Activated CD8-positive, alpha-beta memory T cell treated with anti-CD3 and anti-CD28 coated beads for 1 hour (primary cell): ENCODE measurements at places on chromosomes 5 and 9.

GRCh38 chr5:3033033-3033755, 281.7 kb upstream of the IRX2 start:
- no peak for DNase-seq

DNA sequence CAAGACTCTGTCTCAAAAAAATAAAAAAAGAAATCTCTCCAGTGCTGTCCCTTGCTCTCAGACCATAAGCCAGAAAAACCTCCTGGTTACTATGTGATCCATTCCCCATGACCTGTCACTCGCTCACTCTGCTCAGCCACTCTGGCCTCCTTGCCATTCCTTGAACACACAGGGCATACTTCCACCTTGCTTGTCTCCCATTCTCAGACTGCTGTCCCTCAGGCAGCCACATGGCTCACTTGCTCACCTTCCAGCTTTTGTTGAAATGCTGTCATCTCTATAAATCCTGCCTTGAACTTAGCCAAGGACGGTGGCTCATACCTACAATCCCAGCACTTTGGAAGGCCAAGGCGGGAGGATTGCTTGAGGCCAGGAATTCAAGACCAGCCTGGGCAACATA, 82.9 kb downstream of the UGCG start:
- no peak for DNase-seq

DNA sequence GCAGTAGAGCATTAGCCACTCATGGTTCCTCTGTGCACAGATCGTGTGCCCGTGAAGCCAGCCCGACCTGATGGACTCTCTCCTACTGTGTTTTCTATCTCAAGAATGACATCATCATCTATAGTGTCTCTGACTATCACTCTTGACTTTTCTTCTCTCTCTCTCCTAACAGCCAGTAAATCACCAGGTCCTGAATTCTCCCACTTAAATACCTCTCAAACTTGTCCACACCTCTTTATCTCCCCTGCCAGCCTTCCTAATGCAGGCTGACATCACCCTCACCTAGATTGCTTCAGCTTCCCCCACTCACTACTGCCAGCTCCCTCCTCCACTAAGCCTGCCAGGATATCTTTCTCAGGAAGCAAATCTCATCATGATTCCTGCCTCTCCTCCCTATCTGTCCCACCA, 90.6 kb upstream of the MIER3 start:
- no peak for DNase-seq

- no peak for DNase-seq
Measured at GRCh38 chr9:137524981-137525317, 25.3 kb downstream of the PNPLA7 start.

DNA sequence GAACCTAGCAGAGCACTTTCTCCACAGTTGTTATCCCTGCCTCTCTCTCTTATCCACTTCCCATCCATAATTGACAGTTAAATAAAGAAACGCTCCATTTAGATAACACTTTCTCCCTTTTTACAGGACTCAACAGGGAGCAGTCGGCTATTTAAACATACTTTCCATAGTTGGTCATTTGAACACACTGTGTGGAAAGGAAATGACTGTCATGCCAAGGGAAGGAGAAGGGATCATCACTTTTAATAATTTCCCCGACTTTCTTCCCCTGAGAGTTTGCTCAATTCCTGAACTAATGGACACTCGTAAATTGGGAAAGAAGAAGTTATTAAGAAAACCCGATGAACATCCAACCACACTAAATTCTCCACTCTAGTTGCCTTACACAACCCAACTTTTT, 400.8 kb upstream of the PTGER4 start:
- DNase-seq, result no peak

GRCh38 chr5:10486511-10487344, 45.0 kb downstream of the ROPN1L start:
- no peak for DNase-seq

DNA sequence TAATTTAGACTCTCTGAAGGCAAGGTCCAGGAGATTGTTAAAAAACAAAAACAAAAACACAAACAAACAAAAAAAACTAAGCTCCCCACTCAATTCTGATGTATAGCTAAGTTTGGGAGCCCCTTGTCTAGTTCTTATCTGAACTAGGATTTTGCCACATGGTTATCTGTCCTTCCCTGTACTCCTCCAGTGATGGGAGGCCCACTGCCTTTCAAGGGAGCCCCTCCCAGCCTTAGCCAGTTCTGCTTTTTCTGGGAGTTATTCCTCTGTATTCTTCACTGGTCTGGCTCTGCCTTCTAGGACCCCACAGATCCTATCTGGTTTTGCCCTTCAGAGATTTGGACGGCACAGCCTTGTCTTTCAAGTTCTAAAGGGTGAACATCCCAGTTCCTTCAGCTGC, 2.1 kb upstream of the ALDH1B1 start:
- no peak for DNase-seq

DNA sequence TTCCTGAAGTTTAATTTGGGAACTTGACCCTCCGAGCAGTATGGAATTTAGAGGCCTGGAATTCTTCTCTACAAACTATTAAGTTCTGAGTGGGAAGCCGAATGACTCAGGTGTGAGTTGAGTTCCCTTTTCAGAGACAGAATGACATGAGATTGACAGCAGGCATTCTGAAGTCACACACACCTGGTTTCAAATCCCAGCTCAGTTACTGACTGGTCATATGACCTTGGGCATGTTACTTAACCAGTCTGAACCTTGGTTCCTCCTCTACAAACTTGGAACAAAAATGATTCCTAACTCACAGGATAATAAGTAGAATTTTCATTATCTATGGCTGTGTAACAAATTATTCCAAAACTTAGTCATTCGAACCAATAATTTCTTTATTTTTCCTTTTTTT, 45.5 kb upstream of the GPBP1 start:
- no peak for DNase-seq

DNA sequence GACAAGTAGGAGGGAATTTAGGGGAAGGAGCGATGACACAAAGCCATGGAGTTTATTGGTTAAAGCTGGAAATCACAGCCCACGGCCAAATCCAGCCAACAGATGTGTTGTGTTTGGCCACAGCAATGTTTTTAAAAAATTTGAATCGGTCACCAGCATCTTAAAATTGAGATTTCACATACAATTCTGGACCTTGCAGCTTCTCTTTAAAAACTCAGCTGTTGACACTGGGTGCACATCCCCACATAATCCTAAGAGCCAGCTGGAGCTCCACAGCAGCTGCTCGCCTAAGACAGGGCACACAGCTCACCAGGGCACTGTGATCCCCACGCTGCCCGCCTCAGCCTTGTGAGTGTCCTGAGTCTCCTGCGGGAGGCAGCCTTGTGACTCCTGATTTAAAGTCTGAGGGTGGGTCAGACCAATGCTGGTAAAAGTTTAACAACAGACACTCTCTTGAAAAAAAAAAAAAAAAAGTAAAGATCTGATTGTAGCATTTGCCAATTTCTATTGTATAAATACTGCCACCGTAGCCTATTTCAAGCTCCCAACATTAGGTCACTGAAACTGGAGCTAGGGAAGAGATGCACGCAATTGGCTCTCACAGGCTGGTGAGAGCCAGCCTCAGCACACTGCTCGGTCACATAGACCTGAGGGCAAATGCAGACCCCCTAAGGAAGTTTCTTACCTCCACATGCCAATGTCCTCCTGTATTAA, 124.8 kb downstream of the HSD17B3 start:
- DNase-seq, result no peak

GRCh38 chr9:119675951-119676350, 306.7 kb upstream of the BRINP1 start:
- no peak for DNase-seq

DNA sequence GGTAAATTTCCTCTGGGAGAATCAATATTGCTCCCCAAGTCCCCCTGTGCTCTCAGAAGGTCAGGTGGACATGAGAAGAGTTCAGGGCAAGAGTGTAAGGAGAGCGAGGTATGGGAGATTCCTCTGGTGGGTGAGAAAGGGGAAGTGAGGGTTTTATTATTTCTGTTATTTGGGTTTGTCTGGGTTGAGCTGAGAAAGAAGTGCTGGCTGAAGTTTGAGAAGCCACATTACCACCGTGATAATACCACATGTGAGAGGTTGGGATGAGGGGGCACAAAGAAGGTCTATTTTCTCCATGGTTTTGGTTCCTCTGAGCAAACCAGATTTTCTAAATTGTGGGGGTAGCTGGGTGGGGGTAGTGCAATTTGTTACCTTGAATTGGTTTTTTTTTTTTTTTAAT, 350.4 kb downstream of the OSTF1 start:
- DNase-seq, result no peak

- no peak for DNase-seq
Measured at GRCh38 chr9:73143711-73144328, 7.8 kb upstream of the ANXA1 start.

- DNase-seq, result no peak
Measured at GRCh38 chr5:179822444-179822990, 1.8 kb downstream of the SQSTM1 start.

DNA sequence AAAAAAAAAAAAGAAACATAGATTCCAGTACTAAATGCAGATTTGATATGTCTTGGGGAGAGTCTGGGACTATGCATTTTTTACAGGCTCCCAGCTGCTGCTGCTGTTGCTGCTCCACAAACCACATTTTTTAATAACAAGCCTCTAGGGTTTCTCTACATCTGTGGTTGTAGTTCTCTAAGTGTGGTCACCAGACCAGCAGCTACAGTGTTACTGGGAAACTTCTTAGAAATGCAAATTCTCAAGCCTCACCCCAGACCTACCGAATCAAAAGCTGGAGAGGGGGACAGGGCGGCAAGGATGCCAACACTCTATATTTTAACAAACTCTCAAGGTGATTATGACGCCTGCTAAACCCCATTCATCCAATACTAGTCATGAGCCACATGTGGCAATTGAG, 293.4 kb upstream of the PTGER4 start:
- no peak for DNase-seq

DNA sequence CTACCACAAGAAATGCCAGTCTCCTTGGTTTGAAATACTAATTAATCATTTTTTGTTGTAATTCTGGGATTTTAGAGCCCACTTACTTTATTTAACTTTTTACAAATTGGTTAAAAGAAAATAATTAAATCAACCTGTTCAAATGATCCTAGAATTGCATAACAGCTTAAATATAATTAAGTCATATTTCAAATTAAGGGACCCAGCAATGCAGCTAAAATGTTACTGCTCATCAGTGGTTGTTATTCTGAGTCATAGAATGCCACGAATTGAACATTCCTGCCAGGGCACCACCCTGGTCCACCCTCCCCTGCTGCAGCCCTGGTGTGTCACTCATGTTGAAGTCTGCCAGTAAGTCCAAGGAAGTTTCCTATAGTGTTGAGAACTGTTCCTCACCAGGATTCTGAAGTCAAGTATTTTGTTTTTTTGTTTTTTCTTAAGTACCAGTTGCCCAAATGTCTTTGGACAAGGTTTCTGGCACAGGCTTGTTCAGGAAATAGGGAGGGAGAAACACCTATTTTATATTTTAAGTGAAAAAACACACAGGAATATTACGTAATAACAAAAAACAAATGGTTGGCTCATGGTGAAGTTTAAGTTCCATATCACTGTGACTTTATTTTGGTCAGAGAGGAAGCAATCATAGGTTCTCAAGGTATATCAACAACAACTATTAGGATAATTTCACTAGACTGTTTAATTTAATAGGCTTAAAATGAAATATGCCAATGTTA, 4.3 kb upstream of the ITGA1 start:
- DNase-seq, result no peak

DNA sequence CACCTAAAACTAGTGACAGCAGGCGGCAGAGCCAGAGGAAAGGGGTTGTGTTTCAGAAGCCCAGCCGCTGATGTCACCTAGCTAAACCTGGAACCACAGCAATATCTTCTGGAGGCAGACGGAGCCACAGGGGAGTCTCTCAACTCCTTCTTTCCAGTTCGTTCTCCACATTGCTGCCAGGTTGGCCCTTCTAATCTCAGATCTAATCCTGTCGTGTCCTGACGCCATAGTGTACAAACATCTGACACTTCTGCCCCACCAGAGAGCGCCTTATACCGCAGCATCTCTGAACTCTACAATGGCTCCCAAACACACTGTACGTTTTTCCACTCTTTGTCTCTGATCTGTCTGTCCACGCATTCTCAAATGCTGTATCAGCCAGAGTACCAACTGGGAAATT, 240.0 kb downstream of the SMARCA2 start:
- no peak for DNase-seq

DNA sequence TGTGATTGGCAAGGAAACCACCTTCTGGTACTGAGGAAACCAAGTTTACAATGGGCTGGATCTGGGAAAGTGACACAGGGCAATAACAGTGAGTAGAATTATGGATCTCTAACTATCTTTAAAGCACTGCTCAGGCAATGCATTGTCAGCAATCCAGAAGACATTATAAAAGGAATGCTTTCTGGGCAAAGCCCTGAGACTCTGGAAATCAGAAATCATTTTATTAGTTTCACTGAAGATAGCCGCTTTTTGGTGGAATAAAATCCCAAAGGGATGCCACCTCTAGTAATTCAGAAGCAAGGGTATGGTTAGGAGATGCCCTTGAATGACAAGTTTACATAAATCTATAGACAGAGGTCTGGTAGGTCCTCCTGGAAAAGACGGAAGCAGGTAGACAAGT, 211.1 kb downstream of the DMRT2 start:
- no peak for DNase-seq

GRCh38 chr9:89807682-89808075, 202.9 kb downstream of the GADD45G start:
- no peak for DNase-seq

- no peak for DNase-seq
Measured at GRCh38 chr5:169272111-169272510, 28.8 kb downstream of the SLIT3 start.

DNA sequence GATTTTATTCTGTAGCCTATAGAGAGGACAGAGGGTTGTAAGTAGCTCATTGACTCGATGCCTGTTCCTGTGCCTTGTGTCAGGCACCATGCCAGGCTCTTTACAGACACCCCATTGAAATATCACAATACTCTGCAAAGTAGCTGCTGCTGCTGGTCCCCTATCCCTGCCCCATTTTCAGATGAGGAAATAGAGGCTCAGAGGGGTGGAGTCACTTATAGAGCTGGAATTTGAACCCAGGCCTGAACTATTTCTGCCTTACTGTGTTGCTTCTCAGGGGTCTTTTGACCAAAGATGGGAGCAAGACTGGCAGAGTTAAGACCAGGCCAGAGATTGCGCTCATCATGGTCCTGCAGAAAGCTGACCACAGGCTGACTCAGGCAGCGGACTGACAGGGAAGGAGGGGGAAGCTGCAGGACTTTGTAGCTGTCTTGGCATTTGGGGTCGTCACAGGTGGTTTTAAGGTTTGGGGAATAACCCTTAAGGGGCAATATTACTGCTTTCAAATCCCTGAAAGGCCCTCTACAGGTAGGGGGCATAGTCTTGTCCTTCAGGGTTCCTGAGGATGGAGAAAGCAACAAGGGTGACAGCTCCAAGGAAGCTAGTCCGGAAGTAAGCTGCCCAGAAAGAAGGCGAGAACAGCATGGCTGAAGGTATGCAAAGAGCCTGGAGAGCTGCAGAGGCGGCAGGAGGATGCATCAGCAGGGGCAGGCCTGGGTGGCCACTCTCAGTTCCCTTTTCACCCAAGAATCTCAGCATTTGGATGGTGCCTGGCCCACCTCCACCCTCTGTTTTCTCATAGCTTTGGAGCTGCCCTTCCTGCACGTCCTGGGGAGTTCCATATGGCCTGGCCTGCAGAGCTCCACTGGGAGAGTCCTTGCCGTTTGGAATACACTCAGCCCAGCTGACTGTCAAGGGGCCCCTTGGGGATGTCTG, 18.3 kb upstream of the NDST1 start:
- no peak for DNase-seq

GRCh38 chr5:119302916-119303897, 52.6 kb upstream of the TNFAIP8 start:
- no peak for DNase-seq
